Motor neuron (in vitro differentiated cells): ENCODE measurements at places on chromosomes 6 and 20. TPM values are rescaled to one million over a fixed set of nuclear protein-coding genes. Genes with fewer than 3 reads are reported as not detected.

Gene SSTR4
- 0.16 TPM in 1 of 2 replicates, not detected in the other for total RNA-seq

GRCh38 chr20:6626805-6627204, 140.7 kb upstream of the BMP2 start:
- no peak for ATAC-seq

DNA sequence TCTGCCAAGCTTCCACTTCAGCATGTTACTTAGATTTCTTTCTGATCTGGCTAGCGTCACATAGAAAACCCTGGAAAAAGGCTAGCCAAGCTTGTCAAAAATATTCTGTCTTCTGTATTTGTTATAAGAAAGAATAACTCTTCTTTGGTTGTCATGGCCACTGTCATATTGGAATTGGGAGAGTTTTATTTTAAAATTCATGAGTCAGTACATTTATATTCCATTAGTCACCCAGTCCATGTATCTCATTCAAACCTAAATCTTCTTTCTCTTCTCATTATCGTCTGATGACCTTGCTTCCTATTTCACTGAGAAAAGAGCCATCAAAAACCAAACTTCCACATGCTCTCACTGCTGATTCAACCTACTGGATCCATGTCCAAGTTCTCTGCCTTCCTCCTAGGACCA, 65.7 kb downstream of the EPM2A start:
- peak; percentile 59 for ATAC-seq

Gene ARMC2
- 4.1 and 5.6 TPM in 2 replicates for total RNA-seq

Gene HUS1B
- total RNA-seq, result 3.0 and 3.9 TPM in 2 replicates

Gene NRSN1
- 19.3 and 21.1 TPM in 2 replicates for total RNA-seq

GRCh38 chr20:10496465-10496864, 61.4 kb downstream of the SLX4IP start:
- ATAC-seq, result no peak

GRCh38 chr6:4727671-4728435, 48.4 kb upstream of the CDYL start:
- ATAC-seq, result peak; percentile 90
